Endothelial cell of umbilical vein (primary cell): ENCODE measurements at places on chromosomes 1 and 21.

- no peak overlapping the region for H3K27ac ChIP-seq
- no peaks in the 10 kb centered on the region for H3K27me3 ChIP-seq
- H3K4me1 ChIP-seq: no peaks in the 10 kb centered on the region
- H3K4me3 ChIP-seq: no peak overlapping the region
- H3K36me3 ChIP-seq: no peaks in the 10 kb centered on the region
- no peak for DNase-seq
These were observed 14.0 kb downstream of the SLC37A1 start for GRCh38 chr21:42527489-42528158.

DNA sequence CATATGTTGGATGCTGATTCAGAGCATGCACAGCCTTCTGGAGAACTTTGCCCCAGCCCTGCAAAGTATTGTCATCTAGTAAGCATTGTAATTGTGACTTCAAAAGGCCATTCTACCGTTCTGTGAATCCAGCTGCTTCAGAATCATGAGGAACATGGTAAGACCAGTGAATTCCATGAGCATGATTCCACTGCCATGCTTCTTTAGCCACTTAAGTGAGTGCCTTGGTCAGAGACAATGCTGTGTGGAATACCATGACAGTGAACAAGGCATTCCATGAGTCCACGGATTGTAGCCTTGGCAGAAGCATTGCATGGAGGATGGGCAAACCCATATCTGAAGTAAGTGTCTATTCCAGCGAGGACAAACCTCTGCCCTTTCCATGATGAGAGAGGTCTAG lies 123.7 kb downstream of the S1PR1 start:
- H3K27me3 ChIP-seq: no peaks in the 10 kb centered on the region
- no peaks in the 10 kb centered on the region for H3K36me3 ChIP-seq
- no peaks in the 10 kb centered on the region for H3K4me1 ChIP-seq
- H3K27ac ChIP-seq: no peak overlapping the region
- no peak overlapping the region for H3K4me3 ChIP-seq
- DNase-seq: no peak

- H3K4me1 ChIP-seq: no peaks in the 10 kb centered on the region
- no peak for DNase-seq
- H3K36me3 ChIP-seq: no peaks in the 10 kb centered on the region
- H3K4me3 ChIP-seq: no peak overlapping the region
These were observed 49.0 kb downstream of the OBSCN start for GRCh38 chr1:228256626-228257375.

- H3K4me1 ChIP-seq: no peaks in the 10 kb centered on the region
These were observed 31.7 kb downstream of the JAM2 start for GRCh38 chr21:25670726-25671125.

GRCh38 chr1:82225421-82226185 lies 424.9 kb downstream of the ADGRL2 start:
- peaks cover 7% of the 10 kb centered on the region for H3K4me1 ChIP-seq
- H3K36me3 ChIP-seq: no peaks in the 10 kb centered on the region
- DNase-seq: peak; percentile 78
- no peaks in the 10 kb centered on the region for H3K27me3 ChIP-seq
- H3K4me3 ChIP-seq: no peak overlapping the region

DNA sequence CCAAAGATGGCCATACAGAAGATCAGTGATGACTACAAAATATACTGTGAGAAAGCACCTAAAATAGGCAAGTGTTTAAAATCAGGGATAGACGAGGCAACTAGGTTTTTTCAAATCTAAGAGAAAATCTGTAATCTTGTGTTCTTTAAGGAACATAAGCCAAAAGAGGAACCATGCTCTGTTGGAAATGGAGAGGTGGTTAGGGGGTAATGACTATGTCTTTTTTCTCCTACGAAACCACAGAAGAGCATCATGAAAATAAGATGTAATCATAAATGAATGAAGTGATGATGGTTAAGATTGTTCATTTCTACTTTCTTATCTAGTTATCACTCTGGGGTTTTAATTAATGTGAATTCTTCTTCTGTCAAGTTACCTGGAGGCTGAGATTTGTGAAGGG lies 43.1 kb downstream of the RGSL1 start:
- H3K36me3 ChIP-seq: no peaks in the 10 kb centered on the region
- H3K27ac ChIP-seq: no peak overlapping the region
- no peak overlapping the region for H3K4me3 ChIP-seq
- DNase-seq: no peak
- H3K27me3 ChIP-seq: no peaks in the 10 kb centered on the region
- no peaks in the 10 kb centered on the region for H3K4me1 ChIP-seq

- no peak overlapping the region for H3K4me3 ChIP-seq
- H3K4me1 ChIP-seq: no peaks in the 10 kb centered on the region
- H3K27ac ChIP-seq: no peak overlapping the region
These were observed 45.5 kb downstream of the MAN1C1 start for GRCh38 chr1:25662061-25662460.

DNA sequence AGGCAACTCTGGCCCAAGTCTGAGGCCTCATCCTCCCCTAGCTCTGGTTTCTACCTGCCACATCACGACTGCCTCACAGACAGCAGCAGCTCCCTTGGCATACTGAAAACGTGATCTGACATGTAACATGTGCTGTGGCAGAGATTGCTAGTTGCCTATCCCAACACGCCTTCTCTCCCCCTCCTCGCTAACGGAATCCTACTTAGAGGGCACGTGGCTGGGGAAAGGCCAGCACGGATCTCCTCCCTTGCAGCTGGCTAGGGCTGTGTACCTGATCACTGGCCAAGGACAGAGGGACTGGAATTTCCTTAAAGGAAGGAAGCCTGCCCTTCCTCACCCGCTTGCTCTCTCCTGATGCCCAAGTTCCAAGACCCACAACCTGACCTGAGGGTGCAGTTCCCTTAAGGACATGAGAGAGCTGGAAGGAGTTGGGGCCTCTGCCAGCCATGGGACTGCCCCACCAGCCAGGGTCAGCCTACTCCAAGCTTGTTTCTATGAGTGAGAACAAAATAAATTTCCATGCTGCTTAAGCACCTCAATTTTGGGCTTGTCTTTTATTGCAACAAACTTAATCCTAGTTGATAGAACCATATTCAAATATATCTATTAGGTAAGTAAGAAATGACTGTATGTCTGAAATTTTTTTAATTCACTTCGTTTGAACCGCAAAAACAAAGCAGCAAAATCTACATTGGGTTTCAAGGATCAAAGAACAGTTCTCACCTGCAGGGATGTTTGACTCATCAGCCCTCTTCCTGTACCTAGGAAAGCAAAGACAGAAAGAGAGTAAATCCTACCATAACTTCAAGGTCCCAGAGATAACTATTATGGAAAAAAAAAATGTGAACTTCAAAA lies 7.2 kb downstream of the SETD4 start:
- H3K27me3 ChIP-seq: no peaks in the 10 kb centered on the region
- H3K27ac ChIP-seq: no peak overlapping the region
- H3K4me1 ChIP-seq: peaks cover 10% of the 10 kb centered on the region
- H3K36me3 ChIP-seq: peaks cover 21% of the 10 kb centered on the region
- no peak overlapping the region for H3K4me3 ChIP-seq
